Renal cortical epithelial cell (primary cell): ENCODE measurements at places on chromosomes 5 and 9. TPM values are rescaled to one million over a fixed set of nuclear protein-coding genes. Genes with fewer than 3 reads are reported as not detected.
A peak's percentile ranks its signal among the peaks of the same experiment; 100 is the strongest.

PCDHGA4 gene
- total RNA-seq: 0.87 and 2.1 TPM in 2 replicates

- DNase-seq: no peak
Measured at GRCh38 chr5:17737092-17737491, 102.8 kb downstream of the TAF11L14 start.

GRCh38 chr9:33125461-33125860, 41.7 kb downstream of the B4GALT1 start:
- DNase-seq: no peak

DNA sequence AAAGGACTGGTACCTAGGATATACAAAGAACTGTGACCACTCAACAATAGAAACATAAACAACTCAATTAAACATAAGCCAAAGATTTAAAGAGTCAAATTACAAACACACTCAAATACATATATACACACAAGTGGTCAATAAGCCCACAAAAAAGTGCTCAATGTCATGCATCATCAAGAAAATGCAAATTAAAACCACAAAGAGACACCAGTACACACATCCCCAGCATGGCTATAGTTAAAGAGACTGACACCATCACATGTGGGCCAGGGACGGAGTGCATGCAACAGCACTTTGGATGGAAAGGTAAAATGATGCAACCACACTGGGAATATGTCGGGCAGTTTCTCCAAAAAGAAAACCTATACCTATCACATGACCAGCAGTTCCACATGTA, 89.7 kb downstream of the CAAP1 start:
- DNase-seq: no peak

SPINK6 gene
- total RNA-seq: not detected in 2 replicates

GRCh38 chr5:173917788-173918786, 29.9 kb downstream of the CPEB4 start:
- DNase-seq: peak; percentile 84

DNA sequence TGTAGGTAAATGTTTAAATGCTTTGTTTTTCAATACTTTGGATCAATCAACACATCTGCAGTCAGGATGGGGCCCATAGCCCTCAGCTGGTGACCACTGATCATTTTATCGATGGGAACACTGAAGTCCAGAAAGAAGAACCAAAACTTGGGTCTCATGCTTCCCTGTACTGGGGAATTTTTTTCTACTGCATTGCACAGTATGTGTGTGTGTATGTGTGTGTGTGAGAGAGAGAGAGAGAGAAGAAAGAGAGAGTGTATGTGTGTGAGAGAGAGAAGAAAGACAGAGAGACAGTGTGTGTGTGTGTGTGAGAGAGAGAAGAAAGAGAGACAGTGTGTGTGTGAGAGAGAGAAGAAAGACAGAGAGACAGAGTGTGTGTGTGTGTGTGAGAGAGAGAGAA, 202.9 kb upstream of the MSX2 start:
- DNase-seq: no peak

PCDHGC3 gene
- total RNA-seq: 11.8 and 23.6 TPM in 2 replicates

DNA sequence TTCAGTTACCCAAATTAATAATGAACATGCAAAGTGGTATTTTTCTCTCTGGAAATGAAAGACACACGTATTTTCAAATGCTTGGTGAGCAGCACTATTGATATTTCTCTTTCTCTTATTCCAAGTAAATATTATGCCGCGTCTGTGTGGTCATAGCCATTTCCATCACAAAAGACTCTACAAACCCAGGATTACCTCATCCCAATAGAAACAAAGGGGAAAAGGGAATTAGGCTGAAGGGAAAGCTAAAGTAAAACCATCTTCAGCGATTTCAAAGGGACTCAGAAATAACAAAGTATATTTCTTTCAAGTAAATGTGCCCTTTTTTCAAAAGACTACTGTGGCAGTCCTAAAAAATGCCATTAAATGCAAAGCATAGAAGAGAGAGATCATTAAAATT, 62.0 kb upstream of the FST start:
- no peak for DNase-seq

FGF1 gene
- 0.15 and 1.7 TPM in 2 replicates for total RNA-seq

DNA sequence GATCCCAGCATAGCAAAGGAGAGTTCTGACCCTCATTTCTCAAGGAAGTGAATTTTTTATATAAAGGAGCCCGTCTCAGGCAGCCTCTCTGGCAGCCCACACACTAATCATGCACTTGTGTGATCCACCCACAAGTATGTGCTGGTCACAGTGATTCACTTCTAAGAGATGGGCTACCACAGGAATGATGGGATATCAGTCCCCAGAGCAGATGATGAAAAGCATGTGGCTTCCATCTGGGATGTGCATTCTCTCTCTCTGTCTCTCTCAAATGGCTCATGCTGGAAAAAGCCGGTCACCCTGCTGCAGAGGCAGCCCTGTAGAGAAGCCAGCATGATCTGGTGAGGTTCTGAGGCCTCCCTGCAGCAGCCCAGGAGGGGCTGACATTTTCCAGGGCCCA, 74.2 kb upstream of the ADCY2 start:
- peak; percentile 28 for DNase-seq

DNA sequence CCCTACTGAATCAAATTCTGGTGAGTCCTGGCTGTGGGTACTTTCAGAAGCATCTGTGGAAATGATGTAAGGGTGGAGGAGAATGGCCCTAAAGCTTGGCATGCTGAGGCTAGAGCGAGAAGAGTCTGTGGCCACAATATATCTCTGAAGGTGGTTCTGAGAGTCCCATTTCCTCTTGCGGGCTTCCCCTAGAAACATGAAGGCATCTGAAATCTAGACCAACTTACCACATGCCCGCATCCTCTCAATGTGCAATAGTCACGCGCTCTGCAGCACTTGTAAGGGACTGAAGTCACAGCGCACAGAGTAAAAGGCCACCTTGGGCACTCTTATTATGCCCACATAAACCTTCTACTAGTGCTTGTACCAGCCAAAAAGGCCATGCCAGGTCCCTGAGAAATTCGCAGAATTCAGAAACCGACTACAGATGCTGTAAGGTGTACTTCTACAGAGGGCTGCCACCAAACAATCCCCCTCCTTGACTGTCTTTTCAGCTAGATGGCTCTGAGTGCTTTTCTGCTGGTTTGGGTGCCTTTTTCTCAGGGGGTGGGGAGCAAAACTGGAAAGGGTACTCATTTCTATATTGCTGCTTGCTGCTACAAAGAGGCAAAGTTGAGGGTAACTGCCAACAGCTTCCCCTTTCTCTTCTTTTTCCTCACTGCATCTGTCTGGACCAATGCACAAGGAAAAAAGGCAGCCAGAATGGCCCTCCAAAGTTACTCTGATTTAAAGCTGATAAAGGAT, 107.3 kb downstream of the ZDHHC21 start:
- no peak for DNase-seq

- no peak for DNase-seq
Measured at GRCh38 chr9:99079542-99079941, 25.4 kb upstream of the TGFBR1 start.

GRCh38 chr5:149470942-149471341, 80.3 kb downstream of the CSNK1A1 start:
- DNase-seq: no peak

B4GALT1 gene
- 37.7 and 113 TPM in 2 replicates for total RNA-seq

DNA sequence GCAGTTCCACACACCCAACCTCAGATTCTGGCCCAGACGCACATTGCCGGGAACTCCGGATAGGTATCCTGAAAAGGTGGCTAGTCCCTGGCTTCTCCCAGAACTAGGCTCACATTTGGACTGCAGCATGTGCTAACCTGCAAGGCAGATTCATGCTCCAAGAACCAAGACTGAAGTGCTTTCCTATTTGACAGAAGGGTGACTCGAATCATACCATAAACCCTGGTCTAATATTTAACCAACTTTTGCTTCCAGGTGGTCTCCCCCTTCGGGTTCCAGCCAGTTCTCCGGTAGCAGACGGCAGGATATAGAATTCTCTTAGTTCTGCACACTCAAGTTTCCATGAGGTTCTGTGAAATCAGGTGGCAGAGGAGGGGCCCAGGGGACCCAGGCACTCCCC, 7.6 kb downstream of the PTGES start:
- DNase-seq: peak; percentile 59

C5orf46 gene
- total RNA-seq: 0.35 TPM in 1 of 2 replicates, not detected in the other

SH3RF2 gene
- total RNA-seq: 7.6 and 8.1 TPM in 2 replicates

DNA sequence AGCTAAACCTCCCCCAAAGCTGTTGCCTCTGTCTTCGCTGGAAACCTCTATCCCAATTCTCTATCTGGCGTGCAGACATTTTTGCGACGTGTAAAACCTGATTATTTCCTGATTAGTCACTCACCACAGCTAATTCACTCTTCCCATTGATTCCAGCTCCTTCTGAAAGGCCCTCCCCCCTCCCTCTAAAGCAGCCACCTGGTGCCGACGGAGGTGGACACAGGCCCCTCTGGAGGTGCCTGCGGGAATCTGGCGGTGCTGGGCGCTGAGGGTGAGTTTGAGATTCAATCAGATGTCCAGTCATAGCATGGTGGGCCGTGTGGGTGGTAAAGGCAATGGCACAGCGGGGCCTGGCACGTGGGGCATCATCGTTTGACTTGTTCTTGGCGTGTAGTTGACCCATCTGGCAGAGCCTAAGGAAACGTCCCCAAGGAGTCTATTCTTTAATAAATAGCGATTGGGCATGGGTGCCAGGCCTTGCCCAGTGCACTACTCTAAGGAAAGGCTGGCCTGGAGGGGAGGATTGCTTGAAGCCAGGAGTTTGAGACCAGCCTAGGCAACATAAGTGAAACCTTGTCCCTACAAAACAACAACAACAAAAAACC, 271.1 kb upstream of the MVB12B start:
- DNase-seq: peak; percentile 9

PDE6A gene
- 0.10 TPM in 1 of 2 replicates, not detected in the other for total RNA-seq

TNPO1 gene
- 176 and 258 TPM in 2 replicates for total RNA-seq

DNA sequence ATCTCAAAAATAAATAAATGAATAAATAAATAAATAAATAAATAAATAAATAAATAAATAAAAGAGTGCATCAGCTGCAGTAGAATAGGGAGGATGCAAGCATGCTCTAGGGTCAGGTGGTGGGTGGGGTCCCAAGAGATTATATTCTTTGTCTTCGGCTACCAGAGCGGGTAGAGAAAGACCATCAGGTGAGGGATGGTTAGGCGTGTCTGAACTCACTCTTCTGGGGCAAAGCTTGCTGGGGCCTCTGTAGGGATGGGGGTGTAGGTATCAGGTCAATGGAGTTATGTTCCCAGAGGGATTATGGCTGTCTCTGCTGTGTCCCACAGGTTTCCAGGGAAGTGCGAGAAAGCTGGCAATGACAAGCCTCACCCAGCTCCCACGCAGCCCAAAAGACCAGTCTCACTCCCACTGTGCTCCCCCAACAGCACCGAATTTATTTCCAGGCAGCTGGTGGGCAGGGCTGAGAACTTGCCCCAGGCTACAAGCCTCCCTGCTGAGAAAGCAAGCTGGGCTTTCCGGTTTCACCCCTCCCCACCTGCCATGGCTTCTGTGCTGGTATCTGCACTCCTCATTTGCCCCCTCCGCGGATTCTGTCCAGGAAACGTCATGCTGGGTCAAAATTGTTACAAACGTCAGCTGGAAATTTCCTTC, 180.8 kb downstream of the LURAP1L start:
- DNase-seq: no peak

GRCh38 chr9:36156116-36156515, 13.1 kb upstream of the CCIN start:
- DNase-seq: no peak

- no peak for DNase-seq
Measured at GRCh38 chr5:137407090-137407489, 92.0 kb downstream of the SPOCK1 start.

DNA sequence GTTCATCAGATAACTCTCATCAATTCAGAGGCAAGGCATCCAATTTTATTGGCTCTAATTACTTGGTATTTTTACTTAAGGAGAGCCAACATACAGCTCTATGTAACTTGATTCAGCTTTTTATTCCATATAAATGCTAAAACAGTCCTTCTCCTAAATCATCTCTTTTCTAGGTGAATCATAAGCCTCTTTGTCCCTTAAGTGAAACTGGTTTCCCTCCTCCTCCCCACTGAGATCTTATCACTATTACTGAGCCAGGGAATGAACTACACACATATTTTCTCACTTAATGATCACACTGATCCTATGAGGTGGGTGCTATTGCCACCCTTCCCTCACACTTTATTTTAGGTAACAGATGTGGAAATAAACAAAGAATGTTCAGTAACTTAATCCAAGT, 1143.8 kb downstream of the MAT2B start:
- DNase-seq: no peak

- no peak for DNase-seq
Measured at GRCh38 chr5:144778561-144778960, 607.9 kb downstream of the KCTD16 start.

CCDC152 gene
- 1.1 TPM in 1 of 2 replicates, not detected in the other for total RNA-seq

MYMK gene
- not detected in 2 replicates for total RNA-seq

- DNase-seq: peak; percentile 77
Measured at GRCh38 chr5:138724470-138725146, 28.6 kb upstream of the CTNNA1 start.

- no peak for DNase-seq
Measured at GRCh38 chr9:4502444-4502843, 12.2 kb downstream of the SLC1A1 start.

GRCh38 chr9:108434502-108434901, 421.3 kb downstream of the ACTL7B start:
- DNase-seq: no peak

DNA sequence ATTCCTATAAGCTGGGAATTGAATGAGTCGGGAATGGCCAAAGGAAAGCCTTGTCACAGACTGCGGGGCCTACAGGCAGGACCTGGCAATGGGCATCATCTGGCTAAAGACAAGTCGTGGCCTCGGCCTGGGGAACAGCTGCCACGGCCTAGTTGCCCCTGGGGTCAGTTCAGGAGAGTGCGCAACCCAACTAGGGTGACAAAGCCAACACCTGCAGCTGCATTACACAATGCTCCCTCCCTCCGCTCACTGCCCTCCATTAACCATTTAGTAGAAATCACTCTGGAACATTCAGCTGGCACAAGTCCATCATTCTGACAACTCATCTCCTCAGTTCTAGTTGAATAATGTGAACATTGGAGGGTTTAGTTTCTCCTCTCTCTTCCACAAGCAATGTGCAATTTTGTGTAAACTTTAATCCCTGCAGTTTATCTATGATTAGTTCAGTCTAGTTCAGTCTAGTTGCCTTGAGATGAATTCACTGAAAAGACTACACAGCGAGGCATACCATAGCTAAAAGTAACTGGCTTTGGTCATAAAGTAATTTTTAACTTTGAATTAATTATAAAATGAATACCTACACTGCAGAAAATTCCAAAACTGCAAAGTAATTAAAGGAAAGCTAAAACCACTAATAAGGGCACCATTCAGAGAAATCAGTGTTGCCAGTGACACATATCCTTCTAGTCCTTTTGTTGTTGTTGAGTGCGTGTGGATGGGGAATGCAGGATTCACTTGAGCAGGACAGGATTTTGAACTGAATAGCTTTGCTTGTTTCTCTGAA, 5.1 kb downstream of the GLDC start:
- DNase-seq: peak; percentile 90
